Stimulated activated CD8-positive, alpha-beta memory T cell treated with anti-CD3 and anti-CD28 coated beads, Interleukin-7, amount 100 ng/mL, for 1 hour (primary cell): ENCODE measurements at places on chromosomes 2 and 18.

DNA sequence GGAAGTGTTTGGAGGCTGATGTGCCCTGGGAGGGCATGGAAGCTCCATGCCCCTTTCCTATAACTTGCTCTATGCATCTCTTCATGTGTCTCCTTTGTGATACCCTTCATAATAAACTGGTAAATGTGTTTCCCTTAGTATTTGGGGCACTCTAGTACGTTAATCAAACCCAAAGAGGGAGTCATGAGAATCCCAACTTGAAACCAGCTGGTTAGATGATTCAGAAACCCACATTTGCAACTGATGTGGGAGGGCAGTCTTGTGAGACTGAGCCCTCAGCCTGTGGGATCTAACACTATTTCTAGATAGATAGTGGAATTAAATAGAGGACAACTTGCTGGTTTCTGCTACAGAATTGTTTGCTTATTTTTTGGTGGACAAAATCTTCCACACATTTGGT, 20.3 kb downstream of the ANKRD30B start:
- DNase-seq = no peak

- DNase-seq = no peak
Observed at GRCh38 chr18:10170375-10170774, 256.6 kb downstream of the VAPA start.

- no peak for DNase-seq
Observed at GRCh38 chr2:43228321-43228751, 1.9 kb upstream of the ZFP36L2 start.

GRCh38 chr2:222433332-222434173, 9.2 kb downstream of the SGPP2 start:
- no peak for DNase-seq

DNA sequence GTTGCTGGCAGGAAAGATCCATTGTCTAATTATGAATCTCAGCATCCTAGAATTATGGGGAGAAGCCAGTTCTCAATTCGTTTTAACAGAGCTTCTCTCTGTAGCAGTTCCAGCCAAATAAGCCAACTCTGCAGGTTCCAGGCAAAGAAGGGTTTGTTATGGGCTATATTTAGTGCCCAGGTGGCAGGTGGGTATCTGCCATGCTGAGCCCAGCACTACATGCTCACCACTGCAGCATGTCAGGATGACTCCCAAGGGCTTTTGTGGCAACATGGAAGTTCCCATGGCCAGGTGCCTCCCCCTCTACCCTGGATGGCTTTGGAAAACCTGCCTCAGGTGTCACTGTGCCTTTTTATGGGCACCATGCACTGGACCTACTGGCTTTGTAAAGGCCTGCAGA, 137.7 kb upstream of the MSH6 start:
- DNase-seq = no peak

DNA sequence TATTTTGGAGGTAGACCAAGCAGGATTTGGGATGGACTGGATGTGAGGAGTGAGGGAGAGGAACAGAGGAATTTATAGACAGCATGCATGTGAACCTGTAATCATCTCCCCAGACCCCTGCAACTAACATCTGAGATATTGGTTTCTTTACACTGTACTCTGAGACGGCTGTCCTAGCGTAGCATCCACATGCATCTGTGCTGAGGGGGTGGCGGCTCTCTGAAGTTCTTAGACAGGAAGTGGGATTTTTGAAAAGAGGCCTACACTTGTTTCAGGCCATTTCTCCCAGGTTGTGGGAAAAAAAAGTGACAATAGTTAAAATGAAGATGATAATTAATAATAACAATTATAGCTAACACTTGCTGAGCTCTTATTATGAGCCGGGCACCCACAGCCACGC, 150.2 kb upstream of the GATA6 start:
- no peak for DNase-seq

DNA sequence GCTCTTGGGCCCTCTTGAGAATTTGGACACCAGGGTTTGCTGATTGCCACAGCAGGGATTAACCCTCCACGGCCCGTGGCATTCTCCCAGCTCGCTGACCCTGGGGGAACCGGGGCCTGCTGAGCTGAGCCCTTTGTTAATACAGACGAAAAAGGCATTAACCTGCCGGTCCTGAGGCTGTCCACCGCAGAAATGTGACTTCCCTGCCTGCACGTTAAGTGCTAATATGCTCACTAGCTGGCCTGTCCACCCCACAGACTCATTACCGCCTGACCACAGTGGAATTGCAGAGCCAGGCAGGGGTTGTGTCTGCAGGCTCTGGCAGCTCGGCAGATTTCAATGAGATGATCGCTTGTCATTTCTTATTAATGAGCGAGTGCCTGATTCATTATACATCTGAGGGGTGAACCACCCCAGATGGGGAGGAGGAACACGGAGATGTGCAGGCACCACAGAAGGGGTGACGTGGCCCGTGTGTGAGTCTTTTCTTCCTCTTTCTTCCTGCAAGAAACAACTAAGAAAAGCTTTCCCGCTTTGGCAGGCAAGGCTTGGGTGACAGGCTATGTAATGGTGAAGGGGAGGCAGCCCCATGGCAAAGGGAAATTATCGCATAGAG, 126.0 kb downstream of the GLI2 start:
- DNase-seq = no peak

DNA sequence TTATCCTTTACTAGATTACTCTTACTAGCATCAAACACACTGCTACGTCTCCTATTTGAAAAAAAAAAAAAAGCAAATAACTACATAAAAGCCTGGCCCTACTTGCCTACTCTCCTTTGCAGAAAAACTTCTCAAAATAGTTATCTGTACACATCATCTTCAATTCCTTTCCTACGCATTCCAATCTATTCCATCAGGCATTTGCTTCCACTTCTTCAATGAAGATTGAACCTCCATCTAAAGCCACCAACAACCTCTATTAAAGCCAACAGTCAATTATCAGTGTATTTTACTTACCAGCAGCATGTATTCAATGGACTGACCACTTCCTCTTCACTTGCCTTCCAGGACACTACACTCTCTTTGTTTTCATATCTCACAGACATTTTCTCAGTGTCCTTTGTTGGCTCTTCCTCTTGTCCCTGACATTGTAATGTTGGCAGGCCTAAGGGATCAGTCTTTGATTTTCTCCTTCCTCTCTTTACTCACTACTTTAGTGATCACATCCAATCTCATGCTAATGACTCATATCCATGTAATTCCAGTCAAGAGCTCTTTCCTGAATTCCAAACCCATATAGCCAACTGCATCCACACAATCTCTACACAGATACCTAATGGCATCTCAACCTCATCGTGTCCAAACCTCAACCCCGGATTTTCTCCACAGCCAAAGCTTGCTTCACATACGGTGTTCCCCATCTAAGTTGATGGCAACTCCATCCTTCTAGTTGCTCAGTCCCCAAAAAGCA, 131.3 kb downstream of the CCDC148 start:
- no peak for DNase-seq

DNA sequence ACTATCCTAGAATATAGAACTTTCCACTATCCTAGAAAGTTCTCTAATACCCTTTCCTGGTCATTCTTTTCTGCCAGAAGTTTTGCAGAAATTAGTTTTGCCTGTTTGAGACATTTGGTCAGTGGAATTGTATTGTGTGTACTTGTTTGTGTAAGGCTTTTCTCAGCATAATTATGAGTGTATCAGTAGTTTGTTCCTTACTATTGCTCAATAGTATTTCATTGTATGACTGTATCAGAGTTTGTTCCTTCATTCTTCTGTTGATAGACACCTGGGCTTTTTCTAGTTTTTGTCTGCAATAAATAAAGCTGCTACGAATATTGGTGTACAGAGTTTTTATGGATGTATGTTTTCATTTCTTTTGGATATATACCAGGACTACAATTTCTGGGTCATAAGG, 27.2 kb downstream of the CCDC138 start:
- no peak for DNase-seq
